Activated CD8-positive, alpha-beta T cell treated with anti-CD3 and anti-CD28 coated beads, Interleukin-2, amount 10 ng/mL, durations not matched to agents 7 days and 5 days (primary cell): ENCODE measurements at places on chromosomes 12 and 14. TPM values are rescaled to one million over a fixed set of nuclear protein-coding genes. Genes with fewer than 3 reads are reported as not detected.

The SERPINA10 gene
- total RNA-seq, result not detected

The AREL1 gene
- 44.1 TPM for total RNA-seq

DNA sequence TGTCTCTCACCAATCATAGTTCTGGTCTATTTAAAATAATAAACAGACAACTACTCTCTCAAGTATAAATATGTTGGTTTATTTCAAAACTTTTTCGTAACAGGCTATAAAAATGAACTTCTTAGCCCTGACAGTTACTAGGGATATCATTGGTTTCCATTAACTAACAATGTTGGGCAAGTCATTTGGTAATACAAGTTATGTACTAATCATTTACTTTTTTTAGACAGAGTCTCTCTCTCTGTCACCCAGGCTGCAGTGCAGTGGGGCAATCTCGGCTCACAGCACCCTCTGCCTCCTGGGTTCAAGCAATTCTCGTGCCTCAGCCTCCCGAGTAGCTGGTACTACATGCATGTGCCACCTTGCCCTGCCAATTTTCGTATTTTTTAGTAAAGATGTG lies 14.6 kb upstream of the KANSL2 start:
- H3K4me1 ChIP-seq, result peaks cover 7% of the 10 kb centered on the region
- no peak for DNase-seq

DNA sequence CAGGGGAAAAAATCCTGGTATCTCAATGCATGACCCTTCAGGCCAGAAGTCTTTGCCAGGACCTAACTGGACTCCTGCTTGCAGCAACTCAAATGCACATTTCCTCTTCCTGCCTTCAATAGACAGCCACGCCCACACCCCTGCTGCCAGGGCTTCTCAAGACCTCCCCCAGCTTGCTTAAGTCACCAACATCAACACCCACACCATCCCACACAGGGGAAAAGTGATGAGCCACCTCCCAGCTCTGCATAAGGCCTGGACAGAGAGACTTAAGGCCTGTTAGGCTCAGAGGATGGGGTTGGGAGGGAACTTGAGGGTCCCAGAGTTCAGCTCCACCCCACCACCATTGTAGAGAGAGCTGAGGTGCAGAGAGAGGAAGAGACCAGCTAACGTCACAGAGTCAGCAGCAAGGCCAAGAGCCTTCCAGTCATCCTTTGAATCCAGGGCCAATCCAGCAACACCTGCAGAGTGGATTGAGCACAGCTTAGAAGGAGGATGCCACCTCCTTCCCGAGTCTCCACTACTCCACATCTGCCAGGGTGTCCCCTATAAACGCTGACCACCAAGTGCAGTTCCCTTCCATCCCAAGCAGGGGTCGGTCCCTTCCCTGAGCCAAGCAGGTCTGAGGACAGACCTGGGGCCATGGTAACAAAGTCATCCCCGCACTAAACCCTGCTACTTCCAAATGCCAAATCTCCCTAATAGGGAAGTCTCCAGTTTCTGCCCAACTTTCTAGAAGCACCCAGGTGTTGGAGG lies 50.0 kb downstream of the KDM2B start:
- peaks cover 39% of the 10 kb centered on the region for H3K36me3 ChIP-seq
- DNase-seq, result peak; percentile 88
- H3K4me3 ChIP-seq, result peak overlapping the region; percentile 42
- peak overlapping the region; percentile 85 for H3K27ac ChIP-seq

DNA sequence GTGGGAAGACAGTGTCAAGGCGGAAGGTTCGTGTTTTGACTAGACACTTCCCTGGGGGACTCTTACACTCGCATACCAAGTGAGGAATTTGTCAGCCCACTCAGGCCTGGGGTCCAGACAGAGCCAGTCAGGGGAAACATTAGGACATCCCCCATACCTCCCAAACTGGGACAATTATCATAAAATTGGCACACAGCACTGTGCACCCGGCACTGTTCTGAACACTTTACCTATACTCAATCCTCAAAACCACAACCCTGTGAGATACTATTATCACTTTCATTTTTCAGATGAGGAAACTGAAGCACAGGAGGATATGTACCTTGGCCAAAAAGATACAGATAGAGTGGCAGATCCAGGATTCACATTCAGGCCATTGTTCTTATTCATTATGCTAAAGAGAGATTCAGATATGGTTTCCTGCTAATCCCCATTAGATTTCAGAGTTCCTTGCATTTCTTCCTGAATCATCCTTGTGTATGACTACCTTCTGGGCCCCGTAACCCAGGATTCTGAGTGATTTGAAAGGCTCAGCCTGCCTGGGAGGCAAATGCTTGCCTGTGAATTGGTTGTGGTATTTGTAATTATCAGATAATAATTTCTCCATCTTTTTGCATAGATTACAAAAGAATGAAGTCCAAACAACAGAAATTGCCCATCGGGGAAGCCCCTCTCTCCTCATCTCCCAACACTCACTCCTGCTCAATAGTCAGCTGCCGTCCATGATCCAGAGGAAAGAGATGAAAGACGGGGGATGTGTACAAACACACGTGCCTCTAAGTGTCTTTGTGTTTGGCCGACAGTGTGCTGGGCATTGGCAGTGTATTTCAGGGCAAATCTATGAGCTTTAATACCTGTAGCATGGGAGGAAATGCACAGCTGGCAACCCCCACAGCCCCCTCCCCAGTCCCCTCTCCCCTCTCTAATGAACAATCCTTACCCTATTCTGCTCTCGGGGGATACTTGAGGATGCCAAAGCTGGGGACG lies 4.6 kb downstream of the TAC3 start:
- peak; percentile 42 for DNase-seq
- H3K27ac ChIP-seq, result peak overlapping the region; percentile 79
- H3K27me3 ChIP-seq, result peaks cover 10% of the 10 kb centered on the region
- peaks cover 51% of the 10 kb centered on the region for H3K4me1 ChIP-seq

DNA sequence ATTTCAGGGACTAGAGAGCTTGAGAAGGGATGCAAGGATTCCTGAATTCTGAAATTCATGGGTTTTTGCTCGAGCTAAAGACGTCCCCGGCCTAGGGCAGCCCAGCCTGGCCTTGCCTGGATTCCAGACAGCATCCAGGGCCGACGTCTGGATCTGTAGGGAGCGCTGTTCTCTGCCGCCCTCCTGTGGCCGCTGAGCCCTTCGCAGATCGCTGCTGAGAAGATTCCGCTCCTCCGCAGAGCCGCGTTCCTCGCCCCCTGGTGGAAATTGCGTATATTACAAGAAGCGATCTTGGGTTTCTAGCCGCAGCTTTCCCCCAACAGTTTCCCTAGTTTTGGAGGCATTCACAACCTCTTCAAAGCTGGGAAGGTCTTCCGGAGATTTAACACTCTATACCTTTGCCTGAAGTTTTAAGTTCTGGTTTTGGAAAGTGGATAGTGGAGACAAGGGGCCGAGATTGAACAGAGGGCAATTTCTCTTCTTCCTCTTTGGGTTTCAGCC lies 5.1 kb downstream of the CISTR start:
- peaks cover 2% of the 10 kb centered on the region for H3K36me3 ChIP-seq
- H3K27me3 ChIP-seq, result peaks cover 30% of the 10 kb centered on the region
- peak; percentile 92 for DNase-seq
- H3K4me3 ChIP-seq, result no peak overlapping the region
- peaks cover 3% of the 10 kb centered on the region for H3K4me1 ChIP-seq

DNA sequence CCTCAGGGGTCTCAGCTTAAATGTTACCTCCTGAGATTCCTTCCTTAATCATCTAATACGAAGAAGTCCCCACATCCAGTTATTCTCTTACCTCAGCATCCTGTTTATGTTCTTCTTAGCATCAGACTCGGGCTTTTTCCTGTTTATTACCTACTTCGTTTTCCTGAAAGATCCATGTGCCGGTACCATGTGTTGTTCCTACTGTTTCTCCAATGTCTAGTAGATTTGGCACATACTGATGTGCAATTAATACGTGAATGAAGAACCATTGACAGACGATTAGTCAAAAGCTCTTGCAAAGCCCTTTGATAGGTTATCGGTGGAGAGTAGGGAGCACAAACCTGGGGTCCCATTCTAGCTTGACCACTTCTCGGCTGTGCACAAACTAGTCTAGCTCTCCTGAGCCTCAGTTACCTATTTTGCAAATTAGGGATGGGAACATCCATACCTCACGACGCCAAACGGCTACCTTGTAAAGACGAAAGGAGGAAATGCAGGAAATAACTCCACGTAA lies 735 bp upstream of the MAPKAPK5 start:
- no peak for DNase-seq
- peak overlapping the region; percentile 98 for H3K27ac ChIP-seq
- no peaks in the 10 kb centered on the region for H3K27me3 ChIP-seq

- H3K4me3 ChIP-seq, result no peak overlapping the region
- no peaks in the 10 kb centered on the region for H3K36me3 ChIP-seq
- H3K27me3 ChIP-seq, result no peaks in the 10 kb centered on the region
- no peak for DNase-seq
These were observed 288.3 kb upstream of the PPFIA2 start for GRCh38 chr12:82047446-82047845.
